ENCODE measurements at places on chromosomes 11 and 22.
A peak's percentile ranks its signal among the peaks of the same experiment; 100 is the strongest.

DNA sequence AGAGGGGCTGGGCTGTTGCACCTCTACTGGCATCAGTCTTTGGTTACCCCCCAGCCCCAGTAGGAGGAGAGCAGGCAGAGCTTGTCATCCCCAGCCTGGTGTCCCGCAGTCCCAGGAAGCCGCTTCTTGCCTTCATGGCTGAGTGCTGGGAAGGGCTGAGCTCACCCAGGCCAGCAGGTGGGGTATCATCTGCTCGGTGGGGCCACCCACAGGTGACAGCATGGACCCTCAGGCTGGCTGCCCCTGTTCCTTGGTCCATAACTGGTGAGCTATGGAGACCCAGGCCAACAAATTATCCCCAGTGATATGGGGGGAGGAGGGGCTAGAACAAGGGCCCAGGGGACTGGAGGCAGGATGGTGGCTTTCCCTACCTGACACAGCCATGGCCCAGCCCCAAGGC is 6.5 kb upstream of the RHOD start:
- no peak for DNase-seq

DNA sequence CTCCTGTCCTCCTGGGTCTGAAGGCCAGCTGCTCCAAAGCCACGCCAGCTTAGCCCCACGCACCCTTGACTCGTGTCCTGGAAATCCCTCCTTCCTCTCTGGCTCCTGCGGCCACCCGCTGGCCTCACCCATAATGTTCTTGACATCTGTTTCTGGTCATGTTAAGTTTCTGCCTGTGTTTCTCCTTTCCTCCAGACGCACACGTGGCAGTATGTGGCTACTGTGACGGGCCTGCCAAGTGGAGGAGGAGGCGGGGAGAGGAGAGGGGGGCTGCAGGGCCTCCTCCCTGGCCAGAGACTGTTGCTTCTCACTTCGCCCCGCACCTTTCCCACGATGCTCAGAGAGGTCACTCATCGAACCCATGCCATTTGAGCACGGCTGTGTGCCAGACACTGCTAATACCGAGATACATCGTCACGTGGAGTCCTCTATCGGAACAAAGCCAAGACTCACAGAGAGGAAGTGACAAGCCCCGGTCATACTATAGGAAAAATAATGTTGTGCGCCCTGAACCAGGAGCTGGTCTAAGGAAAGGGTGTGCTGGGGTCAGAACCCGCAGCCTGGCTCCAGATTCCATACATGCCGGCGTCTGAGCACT is 11.5 kb downstream of the C1QTNF6 start:
- no peak for DNase-seq

DNA sequence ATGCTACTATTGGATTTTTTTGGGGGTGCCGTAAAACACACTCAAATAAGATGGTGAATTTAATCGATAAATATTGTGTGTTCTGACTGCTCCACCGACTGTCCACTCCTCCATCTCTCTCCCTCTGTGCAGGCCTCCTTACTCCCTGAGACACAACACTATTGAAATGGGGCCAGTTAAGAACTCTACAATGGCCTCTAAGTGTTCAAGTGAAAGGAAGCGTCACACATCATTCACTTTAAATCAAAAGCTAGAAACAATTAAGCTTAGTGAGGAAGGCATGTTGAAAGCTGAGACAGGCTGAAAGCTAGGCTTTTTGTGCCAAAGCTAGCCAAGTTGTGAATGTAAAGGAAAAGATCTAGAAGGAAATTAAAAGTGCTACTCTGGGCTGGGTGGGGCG is 156.7 kb downstream of the CTTN start:
- no peak for DNase-seq

DNA sequence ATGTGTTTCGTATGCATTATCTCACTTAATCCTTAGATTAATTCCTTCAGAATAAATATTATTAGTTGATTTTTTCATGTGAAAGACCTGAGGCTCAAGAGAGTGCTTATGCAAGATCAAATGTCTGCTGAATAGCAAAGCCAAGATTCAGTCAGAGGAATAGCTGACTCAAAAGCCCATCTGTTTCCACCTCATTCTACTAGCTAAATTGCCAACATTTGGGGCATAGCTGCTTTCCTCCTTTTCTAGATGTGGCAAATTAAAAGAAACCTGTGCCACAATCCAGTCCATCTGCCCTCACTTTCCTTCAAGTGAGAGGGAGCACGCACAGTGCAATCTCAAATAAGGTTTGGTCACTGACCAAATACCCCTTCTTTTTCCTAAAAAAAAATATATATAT is 121.1 kb downstream of the PAX6 start:
- DNase-seq, result no peak

- no peak for DNase-seq
Observed at GRCh38 chr11:12901874-12902481, 107.1 kb upstream of the RASSF10 start.

DNA sequence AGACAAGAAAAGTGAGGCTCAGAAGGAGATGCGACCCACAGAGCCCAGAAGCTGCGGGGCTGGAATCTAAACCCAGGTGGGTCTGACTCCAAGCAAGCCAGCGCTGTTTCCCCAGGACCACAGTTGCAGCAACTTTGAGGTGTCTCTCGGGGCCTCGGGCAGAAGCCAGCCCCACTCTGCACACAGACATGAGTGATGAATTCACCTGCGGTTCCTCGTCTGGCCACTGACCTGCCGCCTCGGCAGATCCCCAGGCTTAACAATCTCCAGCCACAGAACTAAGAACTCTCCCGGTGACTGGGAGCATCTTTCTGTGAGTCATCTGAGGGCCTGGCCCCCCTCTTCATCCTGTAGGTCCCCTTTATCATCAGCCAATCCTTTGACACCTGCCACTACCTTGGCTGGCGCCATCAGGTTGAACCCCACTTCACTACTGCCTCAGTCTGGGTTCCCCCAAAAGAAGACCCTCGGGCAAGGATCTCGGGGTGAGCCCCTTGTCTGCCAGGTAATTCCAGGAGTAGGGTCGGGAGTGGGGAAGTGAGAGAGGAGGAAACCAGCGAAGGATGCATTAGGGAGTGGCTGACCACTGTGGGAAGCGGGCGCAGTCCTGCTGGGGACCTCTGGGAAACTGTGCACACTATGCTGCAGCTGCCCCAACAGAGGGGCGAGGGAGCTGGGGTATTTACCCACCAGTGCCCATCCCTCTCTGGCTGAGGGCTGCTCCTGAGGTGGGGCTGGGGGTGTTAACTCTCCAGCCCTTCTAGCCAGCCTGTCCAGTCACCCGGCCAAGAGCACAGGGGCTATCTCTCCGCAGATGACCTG is 33.0 kb upstream of the MN1 start:
- DNase-seq, result no peak

DNA sequence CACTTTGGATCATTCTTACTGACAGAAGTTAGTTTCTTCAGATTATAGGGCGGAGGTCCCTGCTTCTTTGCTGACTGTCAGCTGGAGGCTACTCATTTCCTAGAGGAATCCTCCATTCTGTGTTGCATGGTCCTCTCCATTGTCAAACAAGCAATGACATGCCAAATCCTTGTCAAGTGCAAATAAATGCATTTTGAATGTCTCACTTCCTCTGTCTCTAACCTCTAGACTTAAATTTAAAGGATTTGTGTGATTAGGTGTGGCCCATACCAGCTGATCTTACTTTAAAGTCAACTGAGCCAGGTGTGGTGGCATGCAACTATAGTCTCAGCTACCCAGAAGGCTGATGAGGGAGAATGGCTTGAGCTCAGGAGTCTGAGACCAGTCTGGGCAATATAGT is 458.4 kb upstream of the CCDC179 start:
- DNase-seq, result no peak

- no peak for DNase-seq
Observed at GRCh38 chr22:48979482-48979881, 848.2 kb downstream of the BRD1 start.

DNA sequence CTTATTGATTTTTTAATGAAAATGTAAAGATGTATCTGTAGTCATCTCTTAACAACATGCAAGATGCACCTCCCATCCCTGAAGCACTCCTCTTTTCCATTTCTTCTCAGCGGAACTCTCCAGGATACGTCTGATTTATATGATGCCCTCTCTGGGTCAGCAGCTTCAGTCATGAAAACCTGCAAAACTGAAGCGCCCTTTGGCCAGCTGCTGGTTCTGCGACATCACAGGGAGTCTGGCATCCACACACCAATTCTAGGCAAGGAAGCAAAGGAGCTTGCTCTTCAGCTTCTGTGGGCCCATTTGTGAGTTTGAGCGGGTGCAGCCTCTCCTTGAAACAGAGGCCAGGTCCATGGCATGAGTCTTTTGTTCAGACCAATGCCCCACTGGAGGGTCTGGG is 1253.3 kb downstream of the TBC1D22A start:
- DNase-seq, result no peak

- no peak for DNase-seq
Observed at GRCh38 chr11:64724863-64725532, 2.0 kb upstream of the NRXN2 start.

GRCh38 chr11:61587951-61588727 is 7.3 kb upstream of the SYT7 start:
- DNase-seq, result peak; percentile 78

DNA sequence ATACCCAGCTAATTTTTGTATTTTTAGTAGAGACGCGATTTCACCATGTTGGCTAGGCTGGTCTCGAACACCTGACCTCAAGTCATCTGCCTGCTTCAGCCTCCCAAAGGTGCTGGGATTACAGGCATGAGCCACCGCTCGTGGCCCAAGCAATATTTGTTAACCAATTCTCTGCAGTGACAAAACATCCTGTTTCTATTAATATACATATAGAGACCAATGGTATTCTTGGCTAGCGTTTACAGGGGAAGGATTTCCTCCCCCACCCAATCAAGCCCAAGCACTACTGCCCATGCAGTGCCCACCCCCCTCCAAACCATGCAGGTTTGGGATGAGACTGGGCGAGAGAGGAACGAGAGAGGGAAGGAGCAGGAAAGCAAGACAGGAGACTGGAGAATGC is 53.1 kb downstream of the APOL3 start:
- DNase-seq, result no peak

GRCh38 chr11:119520966-119521365 is 98.0 kb upstream of the THY1 start:
- DNase-seq, result no peak

DNA sequence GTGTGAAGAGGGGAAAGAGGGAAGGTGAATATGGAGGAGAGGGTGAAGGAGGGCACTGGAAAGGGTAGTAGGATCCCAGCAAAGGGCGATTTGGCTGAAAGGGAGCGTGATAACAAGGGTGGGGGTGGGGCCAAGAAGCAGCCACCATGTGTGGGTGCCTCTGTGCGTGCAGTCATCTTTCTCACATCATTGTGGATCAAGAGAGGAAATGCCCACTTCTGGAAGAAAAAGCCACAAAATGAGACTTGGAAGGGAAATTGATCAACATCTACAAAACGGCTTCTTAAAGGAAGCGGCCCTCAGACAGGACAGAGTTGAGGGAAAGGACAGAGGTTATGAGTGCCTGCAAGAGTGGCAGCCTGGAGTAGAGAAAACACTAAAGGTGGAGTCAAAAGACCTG is 1.2 kb upstream of the CXCR5 start:
- no peak for DNase-seq

GRCh38 chr11:36012979-36013378 is 69.1 kb downstream of the LDLRAD3 start:
- DNase-seq, result no peak

DNA sequence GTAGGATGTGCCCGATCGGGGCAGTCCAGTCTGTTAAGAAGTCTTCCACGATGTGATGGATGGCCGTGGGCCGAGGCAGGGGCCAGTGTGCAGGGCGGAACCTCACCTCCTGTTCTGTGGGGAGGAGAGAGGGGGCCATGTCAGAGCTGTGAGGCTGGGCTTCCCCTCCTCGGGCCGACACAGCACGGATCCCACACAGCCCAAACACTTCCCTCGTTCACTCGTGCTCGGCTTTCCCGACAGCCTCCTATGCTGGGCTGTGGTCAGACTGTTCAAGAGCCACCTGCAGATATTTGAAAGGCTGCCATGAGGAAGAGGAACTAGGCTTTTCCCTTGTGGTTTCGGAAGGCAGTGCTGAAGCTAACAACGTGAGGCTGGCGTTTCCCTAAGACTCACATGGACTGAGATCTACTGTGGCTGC is 12.3 kb upstream of the TXN2 start:
- no peak for DNase-seq

- DNase-seq, result no peak
Observed at GRCh38 chr22:22934543-22935055, 47.0 kb downstream of the IGLL5 start.

- no peak for DNase-seq
Observed at GRCh38 chr11:123580137-123580536, 74.3 kb downstream of the SCN3B start.

GRCh38 chr22:27197618-27198017 is 540.2 kb downstream of the MIAT start:
- no peak for DNase-seq

DNA sequence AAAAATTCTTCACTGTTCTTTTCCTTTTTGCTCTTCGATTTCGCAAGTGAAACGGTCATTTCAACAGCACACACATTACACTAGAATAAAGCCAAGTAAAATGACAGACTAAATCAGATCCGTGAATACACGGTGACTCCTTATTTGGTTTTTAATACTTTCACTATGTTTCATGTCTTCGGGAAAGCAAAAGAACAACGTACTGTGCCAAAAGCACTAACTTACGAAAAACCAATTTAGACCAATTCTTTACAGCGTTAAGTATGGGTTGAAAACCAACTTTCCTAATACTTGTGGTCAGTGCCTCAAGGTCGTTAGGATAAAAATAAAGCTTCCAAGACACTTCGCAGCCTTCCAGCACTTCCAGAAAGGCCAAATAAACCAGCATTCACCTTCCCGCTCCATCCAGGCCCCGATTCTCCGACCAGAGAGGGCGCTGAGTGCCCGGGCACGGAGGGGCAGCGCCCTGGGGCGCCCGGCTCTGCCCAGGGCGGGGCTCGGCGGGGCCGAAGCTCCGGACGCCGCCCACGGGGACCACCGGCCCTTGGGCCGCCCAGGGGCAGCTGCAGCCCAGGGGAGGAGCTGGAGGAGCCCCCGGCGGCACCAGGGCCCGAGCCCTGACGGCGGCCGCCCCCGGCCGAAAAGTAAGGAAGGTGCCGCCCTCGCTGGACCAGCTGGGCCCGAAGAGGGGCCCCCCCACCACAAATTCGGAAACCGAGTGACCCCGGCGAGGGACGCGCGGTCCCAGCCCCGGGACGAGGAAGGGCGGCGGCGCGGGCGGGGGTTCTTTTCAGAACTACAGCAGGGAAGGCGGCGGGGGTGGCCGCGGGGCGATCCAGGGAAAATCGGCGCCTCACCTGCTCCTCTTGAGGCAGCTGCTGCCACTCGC is 499 bp downstream of the ATL3 start:
- DNase-seq, result peak; percentile 39

DNA sequence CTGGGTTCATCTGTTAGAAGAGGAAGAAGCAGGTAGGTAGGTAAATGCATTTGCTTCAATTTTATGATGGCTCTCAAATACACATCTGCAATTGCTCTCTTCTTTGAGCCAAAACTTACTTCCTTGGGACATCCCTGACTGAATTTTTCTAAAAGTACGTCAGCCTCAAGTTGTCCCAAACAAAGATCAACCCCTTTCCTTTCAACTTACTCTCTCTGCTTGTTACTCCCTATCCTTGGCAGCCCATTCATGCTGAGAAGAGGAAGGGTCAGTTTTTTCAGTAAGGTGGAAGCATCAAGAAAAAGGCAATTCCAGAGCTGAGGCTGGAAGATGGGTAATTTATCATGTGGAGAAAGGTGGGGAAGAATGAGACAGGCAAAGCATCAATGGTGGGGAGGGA is 111.2 kb downstream of the LRRC32 start:
- DNase-seq, result no peak

GRCh38 chr11:69044111-69045013 is 4.4 kb upstream of the TPCN2 start:
- peak; percentile 27 for DNase-seq

GRCh38 chr11:134050541-134051383 is 18.1 kb upstream of the JAM3 start:
- DNase-seq, result peak; percentile 77

GRCh38 chr11:59822989-59823566 is 12.5 kb upstream of the MRPL16 start:
- no peak for DNase-seq
